H4 (cell line): ENCODE measurements at places on chromosomes 16 and 17. TPM values are rescaled to one million over a fixed set of nuclear protein-coding genes. Genes with fewer than 3 reads are reported as not detected.

DNA sequence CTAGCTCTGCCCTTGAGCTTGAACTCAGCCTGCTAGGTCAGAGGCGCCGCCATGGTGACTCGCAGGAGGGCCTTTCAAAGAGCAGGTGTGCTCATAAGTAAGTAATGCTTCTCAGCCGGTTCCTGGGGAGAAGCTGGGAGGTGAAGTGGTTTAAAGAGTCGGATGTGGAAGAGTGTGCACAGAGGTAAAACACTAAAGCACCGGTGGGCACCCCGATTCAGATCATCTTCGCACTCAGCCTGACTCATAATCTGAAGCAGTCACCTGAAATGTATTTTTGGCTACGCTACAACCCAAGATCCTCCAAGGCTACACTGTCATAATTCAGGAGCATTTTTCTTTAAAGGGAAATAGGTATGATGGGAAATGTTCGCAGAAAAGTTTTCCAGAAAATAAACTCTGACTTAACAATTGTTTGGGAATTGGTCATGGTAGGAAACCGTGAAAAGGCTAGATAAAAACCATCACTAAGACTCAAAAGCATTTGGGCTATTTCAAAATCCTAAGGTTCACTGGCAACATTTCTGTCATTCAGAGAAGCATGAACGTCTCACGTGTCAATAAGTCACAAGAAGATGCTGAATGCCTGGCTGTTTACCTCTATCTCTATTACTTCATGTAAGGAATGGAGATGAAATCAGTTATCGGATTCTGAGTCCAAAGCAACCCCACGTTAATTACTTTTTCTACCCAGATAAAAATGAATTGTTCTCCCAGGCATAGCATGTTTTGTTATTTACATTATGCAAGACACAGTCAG, 17.8 kb downstream of the CDH8 start:
- no peak for DNase-seq

- DNase-seq = no peak
Measured at GRCh38 chr17:38322897-38323296, 20.9 kb downstream of the GPR179 start.

DNA sequence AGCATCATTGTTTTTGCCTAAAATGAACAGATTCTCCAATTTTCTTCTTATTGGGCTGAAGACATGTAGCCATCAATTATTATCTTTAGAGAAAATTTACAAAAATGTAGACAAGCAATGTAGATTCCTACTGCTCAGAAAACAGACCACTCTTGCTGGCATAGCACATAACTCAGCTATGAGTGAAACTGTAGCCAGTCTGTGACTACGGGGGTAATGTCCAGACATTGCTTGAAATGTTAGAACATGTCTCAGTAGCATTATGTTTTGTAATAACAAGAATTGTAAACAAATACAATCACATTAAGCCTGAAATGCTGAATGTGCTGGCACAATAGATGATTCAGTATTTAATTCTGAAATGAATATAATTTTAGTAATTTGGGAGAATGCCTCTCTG, 265.7 kb upstream of the KCNJ16 start:
- no peak for DNase-seq

DNA sequence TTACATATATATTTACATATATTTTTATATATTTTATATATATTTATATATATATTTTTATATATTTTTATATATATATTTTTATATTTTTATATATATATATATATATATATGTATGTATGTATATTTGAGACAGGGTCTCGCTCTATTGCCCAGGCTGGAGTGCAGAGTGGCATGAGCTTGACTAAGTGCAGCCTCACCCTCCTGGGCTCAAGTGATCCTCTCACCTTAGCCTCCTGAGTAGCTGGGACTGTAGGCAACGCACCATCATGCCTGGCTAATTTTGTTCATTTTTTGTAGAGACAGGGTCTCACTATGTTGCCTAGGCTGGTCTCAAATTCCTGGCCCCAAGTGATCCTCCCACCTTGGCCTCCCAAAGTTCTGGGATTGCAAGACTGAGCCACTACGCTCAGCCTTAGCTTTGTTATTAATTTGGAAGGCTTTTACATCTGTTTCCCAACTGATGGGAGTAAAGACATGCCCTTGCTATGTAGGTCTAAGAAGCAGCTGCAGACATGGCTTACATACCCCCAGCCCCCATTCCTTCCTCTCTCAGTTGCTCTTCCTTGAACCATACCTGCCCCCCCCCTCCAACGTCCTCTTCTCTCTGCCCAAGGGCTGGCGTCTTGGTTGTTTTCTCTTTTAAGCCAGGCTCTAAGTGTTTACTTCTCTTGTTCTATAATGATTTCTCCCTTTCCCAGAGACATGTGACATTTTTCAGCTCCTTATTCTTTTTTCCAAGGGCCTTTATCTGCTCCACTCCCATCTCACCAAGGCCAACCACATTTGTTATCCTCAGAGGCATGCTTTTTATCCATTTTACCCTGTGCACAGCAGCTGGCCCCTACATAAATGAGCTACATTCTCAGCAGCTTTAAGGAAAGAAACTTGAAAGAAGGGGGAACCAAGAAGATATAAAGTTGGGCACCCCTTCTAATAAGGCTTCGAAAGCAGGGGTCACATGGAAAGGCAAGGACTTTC, 64.2 kb upstream of the ATF7IP2 start:
- DNase-seq = no peak

GRCh38 chr16:47884116-47884725, 271.6 kb downstream of the ABCC12 start:
- no peak for DNase-seq

DNA sequence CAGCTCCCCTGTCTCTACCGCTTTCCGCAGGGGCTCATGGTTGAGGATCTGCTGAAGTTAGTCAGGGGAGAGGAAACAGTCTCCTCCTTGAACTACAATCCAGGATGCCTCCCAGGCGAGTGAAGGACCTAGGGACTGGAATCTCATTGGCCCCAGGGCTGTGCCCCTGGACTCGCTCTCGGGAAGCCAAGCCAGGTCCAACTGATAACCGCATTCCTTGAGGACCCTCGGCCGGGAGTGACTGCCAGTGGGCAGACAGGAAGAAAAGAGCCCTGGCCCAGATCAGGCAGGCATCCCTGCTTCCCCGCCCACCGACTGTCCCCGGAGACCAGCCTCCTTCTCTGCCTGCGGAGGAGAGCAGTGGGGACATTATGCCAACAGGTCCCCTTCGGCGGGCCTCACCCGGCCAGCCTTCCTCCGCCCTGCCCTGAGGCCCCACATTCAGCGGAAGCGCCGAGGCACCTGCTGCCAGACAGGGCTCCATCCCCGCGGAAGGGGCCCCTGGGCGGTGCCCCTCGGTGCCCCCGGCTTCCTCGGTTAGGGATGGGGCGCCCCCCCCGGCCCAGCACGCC, 776 bp downstream of the LRRC75A start:
- no peak for DNase-seq

- no peak for DNase-seq
Measured at GRCh38 chr17:18108401-18109312, at the start of gene MYO15A. Gene MYO15A, plus strand, starts transcription at chr17:18108756. Its CDS starts 10,045 bp downstream, at chr17:18118801.

GRCh38 chr17:67208232-67208631, 36.8 kb downstream of the HELZ start:
- DNase-seq = no peak

DNA sequence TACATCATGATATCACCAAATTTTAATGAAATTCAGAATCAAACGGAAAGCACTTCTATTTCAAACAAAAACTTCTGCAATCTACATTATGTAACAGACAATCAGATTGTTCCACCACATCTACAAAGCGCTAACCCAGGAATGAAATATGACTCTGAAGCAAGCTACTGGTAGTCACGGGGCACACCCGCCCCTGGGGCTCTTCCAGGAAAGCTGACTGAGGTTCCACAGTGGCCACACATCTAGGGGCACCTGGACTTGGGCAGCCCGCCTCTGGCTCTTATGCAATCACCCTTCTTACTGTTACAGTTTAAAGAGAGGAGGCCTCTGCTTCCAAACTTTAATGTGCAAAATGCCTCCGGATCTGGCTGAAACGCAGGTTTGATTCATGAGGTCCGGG, 27.5 kb downstream of the ZCCHC14 start:
- peak; percentile 93 for DNase-seq

GRCh38 chr16:84618581-84619460, 943 bp upstream of the COTL1 start:
- peak; percentile 98 for DNase-seq

GRCh38 chr17:21689604-21690003, 2.7 kb upstream of the KCNJ18 start:
- peak; percentile 96 for DNase-seq

GRCh38 chr17:11140501-11140900, 100.5 kb upstream of the SHISA6 start:
- no peak for DNase-seq

TBX2 gene
- 0.95 and 1.5 TPM in 2 replicates for total RNA-seq

C1QL1 gene
- 5.3 and 7.1 TPM in 2 replicates for total RNA-seq

USP32 gene
- total RNA-seq = 29.4 and 30.0 TPM in 2 replicates

MYH3 gene
- total RNA-seq = 0.04 TPM in 1 of 2 replicates, not detected in the other

GRB7 gene
- total RNA-seq = 0.41 TPM in 1 of 2 replicates, not detected in the other
